ENCODE measurements at places on chromosomes 13 and 19.

GRCh38 chr13:45331123-45331619, 9.8 kb downstream of the TPT1 start:
- DNase-seq = no peak

DNA sequence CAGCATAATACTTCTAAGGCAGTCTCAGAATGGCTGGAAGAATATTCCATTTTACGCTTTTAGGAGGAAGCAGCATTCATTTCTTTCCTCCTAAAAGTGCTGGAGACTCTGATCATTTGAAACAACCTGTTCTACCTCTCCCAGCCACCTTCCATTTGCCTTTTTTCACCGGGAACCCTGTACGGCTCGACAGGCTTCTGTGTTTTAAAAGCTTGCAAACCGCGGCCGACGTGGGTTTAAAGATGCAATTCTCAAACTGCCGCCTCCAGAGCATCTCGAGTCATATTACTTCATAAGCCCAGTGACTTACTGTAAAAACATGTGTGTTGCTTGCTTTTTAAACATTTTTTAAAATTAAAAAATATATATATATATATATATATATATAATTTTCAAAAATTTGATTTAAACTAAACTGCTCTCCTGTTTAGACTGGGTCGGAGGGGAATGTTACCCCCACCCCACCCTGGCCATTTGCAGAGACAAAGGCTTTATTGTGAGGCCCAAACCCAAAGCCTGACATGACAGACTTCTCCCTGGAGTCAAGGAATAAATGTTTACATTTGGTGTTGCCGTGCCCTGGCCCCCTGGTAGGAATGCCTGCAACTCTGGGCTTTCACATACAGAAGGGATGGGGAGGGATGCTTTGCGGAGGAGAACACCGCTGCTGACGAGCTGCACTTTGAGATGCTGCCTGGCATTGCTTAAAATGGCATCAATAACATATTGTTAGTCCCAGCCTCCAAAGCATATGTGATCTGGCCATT, 30.4 kb downstream of the ZNF536 start:
- no peak for DNase-seq

DNA sequence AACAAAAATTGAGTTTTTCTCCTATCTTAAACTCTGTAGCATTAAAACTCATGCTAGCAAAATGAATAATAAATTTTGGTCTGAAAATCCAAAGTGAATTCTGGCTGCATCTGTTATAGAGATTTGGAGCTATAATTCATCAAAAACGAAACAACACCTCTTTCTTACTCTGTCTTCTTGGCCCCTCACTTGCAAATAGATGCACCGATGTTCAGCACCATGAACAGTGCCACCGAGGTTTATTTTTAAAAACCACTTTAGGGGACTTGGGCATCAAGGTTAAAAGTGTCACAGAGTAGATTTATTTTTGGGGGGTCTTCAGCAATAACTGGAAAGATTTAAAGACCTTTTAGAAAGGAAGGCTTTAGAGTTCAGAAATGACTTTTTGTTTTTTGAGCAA, 26.1 kb upstream of the EID2 start:
- DNase-seq = no peak

GRCh38 chr13:112184261-112184660, 117.3 kb downstream of the SOX1 start:
- DNase-seq = no peak

- DNase-seq = no peak
These were observed 56.2 kb upstream of the MYCBP2 start for GRCh38 chr13:77383097-77383496.

- no peak for DNase-seq
These were observed 86.8 kb upstream of the SCEL start for GRCh38 chr13:77448689-77449088.

- DNase-seq = no peak
These were observed 79.4 kb upstream of the NBEA start for GRCh38 chr13:34862716-34863115.

DNA sequence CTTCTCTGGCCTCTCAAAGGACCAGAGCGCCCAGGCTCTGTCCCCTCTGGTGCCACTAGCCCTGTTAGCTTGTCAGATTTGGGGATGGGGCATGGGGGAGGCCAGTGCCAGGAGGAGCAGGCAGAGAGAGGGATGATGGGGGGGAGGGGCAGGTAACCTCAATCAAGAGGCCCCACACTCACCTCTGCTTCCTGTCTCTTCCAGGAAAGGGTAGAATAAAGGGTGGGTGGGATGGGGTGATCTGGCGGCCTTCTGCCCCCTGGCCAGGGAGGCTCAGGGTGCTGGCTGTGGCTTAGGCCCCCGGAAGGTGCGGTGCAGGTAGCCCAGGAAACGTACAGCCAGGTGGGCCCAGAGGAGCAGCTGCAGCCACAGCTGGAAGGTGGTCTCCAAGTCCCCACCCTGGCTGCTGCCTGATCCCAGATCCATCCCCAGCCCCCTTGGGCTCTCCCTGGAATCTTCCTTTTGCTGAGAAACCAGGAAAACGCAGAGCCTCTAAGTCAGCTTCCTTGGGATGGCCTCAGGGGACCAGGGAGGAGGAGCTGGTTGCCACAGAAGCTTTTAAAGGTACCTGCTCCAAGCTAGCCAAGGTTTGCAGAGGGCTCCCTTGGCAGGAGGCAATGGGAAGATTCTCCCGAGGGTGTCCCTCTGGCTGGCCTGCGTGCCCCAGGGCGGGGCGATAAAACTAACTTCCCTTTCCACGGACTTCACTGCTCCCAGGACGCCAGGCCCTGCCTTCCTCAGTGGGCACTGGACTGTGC, 5.3 kb downstream of the PRKACA start:
- DNase-seq = no peak

DNA sequence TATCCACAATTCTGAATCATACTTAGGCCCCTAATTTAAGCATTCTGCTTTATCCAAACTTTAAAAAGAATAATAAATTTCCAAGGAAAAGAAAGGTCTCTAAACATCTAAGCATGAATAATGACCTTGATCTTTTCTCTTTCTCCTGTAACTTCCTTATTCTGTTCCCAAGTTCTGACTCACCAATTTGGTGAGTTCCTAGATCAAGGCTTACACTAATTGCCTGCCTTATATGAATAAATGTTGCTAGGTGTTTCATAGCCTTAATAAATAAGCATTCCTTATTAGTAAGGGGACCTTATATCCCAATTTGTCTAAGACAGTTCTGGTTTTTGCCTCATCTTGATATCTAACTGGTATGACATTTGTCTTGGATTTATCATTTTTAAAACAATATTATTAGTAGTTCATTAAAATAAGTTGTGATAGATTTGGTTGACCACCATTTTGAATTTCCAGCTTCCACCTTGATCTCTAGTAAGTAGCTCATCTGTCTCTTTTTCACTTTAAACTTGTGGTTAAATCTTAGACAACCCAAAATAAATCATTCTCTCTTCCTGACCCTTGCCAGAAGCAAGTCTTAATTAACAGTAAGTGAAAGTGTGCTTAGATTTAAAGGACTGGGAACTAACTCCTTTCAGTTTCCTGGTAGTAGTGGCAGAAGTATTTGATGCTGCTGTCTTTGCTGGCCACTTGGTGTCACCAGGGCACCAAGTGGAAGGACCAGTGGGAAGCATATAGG, 121.2 kb upstream of the MLNR start:
- no peak for DNase-seq

- DNase-seq = no peak
These were observed 50.8 kb downstream of the FOXO1 start for GRCh38 chr13:40615619-40616018.

DNA sequence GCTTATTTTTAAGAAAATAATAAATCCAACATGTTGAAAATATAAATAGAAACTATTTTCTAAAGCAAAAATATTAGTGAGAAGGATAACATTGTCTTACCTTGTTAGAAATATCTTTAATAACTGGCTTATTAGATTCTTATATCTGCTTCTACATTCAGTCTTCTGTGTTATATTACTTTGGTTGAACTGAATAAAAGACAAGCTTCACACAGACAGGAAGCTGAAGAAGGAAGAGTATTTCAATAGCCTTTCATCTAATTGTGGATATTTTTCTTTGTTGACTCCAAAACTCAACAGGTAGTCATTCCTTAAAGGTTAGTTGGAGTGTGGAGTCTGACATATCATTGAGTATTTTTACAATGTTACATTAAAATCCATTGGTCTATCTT, 10.9 kb downstream of the SETDB2 start:
- no peak for DNase-seq

DNA sequence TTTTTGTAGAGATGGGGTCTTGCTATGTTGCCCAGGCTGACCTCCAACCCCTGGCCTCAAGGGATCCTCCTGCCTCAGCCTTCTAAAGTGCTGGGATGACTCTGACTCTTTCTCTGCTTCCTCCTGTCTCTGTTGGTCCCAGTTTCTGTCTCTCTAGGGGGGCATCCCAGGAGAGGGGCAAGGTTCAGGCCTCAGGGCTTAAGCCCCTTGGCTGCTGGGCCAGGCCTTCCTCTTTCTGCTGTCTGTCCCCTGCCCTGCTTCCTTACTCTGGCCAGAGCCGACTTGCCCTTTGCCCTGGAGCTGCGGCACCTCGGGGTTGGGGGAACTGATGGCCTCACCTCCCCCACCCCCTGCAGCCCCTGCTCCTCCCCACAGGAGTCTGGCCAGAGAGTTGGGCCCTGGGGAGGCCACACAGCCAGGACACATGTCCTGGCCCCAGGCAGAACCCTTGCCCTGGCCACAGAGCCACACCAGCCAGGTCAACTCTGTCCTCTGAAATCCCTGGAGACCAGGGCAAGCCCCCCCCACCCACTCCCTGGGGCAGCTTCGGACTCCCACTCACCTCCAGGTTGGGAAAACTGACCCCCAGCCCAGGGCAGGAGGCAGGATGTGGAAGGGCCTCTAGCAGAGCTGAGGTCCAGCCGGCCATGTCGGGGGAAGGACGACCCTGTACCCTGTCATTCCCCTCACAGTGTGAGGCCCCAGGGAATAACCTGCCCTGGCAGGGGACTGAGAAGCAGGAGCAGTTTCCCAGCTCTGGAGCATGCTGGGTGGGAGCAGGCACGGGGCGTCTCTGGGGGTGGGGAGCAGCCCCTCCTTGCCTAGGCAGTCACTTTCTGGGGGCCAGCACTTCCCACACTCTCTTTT, 23.7 kb downstream of the CEBPA start:
- DNase-seq = no peak

- no peak for DNase-seq
These were observed 73.6 kb downstream of the COG3 start for GRCh38 chr13:45538382-45538781.

- DNase-seq = peak; percentile 17
These were observed 57.9 kb downstream of the RXFP2 start for GRCh38 chr13:31797154-31797775.

- no peak for DNase-seq
These were observed 92.0 kb downstream of the DGKH start for GRCh38 chr13:42140494-42140893.

DNA sequence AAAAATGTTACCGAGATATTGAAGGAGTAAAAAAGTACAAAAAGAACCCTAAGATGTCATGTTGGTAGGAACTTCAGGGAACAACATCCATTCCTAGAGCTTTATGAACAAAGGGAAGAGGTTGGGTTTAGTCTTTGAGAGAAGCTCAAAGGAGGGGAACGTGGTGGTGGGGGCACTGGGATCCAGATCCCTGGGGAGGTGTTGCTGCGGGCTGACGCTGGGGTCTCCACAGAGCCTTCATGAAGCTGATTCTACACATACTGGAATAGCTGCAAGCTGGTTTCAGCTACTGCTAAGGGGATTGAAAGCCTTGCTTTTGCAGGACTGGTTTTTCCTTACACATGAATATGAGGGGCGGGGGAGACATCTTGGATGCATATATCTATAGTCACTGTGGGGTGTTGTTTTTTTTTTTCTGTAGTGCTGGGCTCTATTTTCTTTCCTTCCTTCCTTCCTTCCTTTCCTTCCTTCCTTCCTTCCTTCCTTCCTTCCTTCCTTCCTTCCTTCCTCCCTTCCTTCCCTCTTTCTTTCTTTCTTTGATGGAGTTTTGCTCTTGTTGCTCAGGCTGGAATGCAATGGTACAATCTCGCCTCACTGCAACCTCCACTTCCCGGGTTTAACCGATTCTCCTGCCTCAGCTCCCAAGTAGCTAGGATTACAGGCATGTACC, 6.5 kb upstream of the MZF1 start:
- DNase-seq = no peak

DNA sequence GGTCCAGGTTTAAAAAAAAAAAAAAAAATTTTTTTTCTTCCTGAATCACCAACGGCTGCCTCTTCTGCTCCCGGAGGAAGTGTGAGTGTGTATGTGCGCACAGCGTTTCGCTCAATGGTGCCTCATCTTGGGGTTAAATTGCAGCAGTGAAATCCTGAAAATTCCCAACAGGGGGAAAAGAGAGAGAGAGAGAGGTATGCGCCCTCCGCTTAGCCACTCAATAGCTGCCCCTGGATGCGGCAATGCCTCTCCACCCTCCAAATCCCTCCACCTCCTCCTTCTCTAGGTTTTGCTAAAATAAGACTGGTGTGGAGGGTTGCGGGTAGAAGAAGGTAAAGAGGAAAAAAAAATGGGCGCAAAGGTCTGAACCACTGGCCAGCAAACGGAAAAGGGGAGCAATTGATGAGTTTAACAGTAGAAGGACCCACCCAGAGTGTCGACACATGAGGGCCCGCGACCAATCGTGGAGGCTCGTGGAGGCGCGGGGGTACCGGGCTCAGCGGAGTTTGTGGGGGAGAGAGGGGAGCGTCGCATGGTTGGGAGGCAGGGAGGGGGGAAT, 853 bp upstream of the CACNA1A start:
- no peak for DNase-seq

- no peak for DNase-seq
These were observed 27.3 kb downstream of the PTPRS start for GRCh38 chr19:5313307-5313706.

GRCh38 chr19:6287269-6287885, 7.6 kb upstream of the MLLT1 start:
- no peak for DNase-seq

- DNase-seq = no peak
These were observed 2.2 kb upstream of the MYADM start for GRCh38 chr19:53865523-53865917.

GRCh38 chr19:14164082-14164481, 27.7 kb upstream of the ASF1B start:
- DNase-seq = no peak

GRCh38 chr13:46053162-46054012, 841 bp upstream of the ZC3H13 start:
- DNase-seq = no peak

- DNase-seq = peak; percentile 49
These were observed 10.1 kb upstream of the TPRX2 start for GRCh38 chr19:47848823-47849473.

DNA sequence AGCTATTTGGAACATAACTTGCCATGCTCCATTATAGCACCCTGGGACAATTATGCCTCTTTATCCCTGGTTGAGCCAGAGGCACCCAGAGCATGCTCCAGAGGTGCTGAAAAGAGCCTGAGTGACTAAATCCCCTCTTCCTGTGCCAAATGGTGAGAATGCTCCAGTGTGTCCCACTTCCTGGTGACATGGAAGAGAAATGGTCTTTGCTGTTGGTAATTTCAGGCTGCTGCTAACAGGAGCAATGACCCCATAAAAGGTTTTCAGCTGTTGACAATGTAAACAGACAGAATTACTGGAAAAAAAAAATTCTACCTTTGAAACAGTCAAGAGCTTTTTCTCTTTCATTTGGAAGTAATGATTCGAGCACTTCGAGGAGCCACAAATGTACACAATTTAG, 341.8 kb downstream of the FGF9 start:
- DNase-seq = peak; percentile 54

- no peak for DNase-seq
These were observed 66.1 kb upstream of the C1QTNF9 start for GRCh38 chr13:24243302-24243701.

- no peak for DNase-seq
These were observed 14.7 kb upstream of the DHDH start for GRCh38 chr19:48918801-48919247.

GRCh38 chr13:25406377-25406776, 34.6 kb downstream of the ATP8A2 start:
- peak; percentile 23 for DNase-seq

GRCh38 chr13:108960006-108960405, 330.6 kb downstream of the MYO16 start:
- no peak for DNase-seq
